Bronchial epithelial cell (primary cell): ENCODE measurements at places on chromosomes 12 and 14.

GRCh38 chr14:24329736-24330135, 5.1 kb downstream of the ADCY4 start:
- DNase-seq, result no peak

GRCh38 chr14:68137704-68138619, 318.4 kb downstream of the RAD51B start:
- DNase-seq, result peak; percentile 100

- DNase-seq, result peak; percentile 73
Observed at GRCh38 chr12:26434299-26435068, 239.1 kb downstream of the SSPN start.

GRCh38 chr12:117343296-117343695, 18.1 kb downstream of the NOS1 start:
- DNase-seq, result no peak

DNA sequence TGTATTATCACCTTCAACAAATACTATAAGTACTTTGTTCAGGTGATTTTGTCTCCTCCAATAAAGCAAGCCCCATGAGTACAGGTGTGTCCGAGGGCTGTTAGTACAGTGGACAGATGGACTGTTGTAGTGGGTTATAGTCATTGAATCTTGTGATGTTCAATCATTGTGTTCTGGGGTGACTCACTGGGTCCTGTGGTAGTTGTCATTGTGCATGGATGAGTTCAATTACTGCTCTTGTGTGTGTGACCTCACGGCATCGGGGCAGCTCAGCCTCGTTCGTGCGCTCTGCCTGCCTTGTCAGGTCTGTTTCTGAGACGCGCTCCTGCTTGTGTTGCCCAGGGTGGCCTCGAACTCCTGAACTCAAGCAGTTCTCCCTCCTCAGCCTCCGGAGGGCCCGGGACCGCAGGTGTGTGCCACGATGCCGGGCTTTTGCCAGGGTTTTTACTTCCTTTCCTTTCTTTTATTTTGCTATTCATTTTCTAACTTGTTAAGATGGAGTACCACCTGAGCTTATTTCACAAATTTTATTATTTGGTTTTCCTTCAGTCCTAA, 72.2 kb downstream of the DDX51 start:
- peak; percentile 15 for DNase-seq
